ENCODE measurements at places on chromosomes 1 and 21.

GRCh38 chr1:25744140-25744581 lies 55.8 kb upstream of the SELENON start:
- no peak for DNase-seq

DNA sequence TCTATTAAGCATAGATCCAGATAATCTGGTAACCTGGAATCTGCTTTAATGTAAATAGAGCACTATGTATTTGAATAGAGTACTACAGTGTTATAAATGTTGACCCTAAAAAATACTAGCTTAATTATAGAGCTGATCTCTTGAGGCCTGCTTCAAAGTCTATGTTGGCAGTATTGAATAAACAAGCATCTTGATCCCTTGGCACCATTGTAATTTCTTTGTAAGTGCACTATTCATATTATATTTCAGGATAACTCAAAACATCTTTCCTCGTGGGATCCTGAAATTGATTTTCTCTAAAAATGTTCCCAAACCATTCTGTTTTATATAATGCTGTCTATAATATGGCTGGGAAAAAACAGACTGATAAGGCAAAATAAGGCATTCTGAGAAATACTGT lies 10.8 kb downstream of the CTTNBP2NL start:
- no peak for DNase-seq

DNA sequence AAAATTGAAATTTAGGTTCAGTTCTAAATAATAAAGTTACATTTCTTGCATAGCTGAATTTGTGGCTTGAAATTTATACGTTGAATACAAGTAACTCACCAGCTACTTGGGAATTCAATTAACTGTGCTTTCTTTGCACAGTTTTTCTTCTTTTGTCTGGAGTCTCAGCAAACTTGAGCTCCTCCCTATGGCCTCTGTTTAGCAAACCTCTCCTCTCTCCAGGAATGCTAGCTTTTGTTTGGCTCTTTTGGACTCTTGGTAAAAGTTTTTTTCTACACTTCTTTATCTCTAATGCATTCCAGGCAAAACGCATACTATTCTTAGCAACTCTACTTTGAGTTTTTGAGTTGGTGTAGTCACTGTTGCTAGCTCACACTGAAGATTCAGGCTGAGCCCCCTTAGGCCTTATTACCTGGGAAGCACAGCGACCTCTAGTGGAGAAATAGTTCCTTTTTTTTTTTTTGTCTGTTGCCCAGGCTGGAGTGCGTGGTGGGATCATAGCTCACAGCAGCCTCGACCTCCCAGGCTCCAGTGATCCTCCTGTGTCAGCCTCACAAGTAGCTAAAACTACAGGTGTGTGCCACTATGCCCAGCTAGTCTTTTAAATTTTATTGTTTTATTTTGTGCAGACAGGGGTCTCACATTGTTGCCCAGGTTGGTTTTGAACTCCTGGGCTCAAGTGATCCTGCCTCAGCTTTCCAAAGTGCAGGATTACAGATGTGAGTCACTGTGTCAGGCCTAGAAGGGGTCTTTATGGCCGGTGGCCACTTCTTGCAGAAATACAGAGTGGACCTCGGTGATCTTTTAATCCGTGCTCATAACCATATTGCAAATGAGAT lies 61.7 kb downstream of the CASQ2 start:
- DNase-seq = no peak

GRCh38 chr1:28136922-28137613 lies 39.4 kb downstream of the PTAFR start:
- no peak for DNase-seq

DNA sequence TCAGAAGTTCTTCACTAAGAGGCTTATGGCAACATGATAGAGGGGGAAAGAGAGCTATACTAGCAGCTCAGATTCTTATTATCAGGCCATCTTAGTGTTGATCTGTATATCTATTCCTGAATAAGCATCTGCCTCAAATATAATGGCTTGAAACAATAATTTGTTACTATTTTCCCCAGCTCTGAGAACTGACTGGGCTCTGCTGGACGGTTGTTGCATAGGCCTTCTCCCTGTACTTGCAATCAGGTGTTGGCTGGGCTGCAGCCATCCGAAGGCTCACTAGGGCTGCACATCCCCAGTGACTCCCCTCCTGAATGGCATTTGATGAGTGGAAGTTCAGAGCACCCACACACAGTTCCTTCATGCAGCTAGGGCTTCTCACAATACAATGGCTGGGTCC lies 116.0 kb downstream of the PROX1 start:
- no peak for DNase-seq

- DNase-seq = no peak
Measured at GRCh38 chr21:44816761-44817505, 929 bp downstream of the SUMO3 start.

Measured in activated T-cell treated with anti-CD3 and anti-CD28 coated beads for 48 hours (primary cell).